Mucosa of gallbladder (tissue), 1 donor: ENCODE measurements at places on chromosomes 12 and 14. TPM values are rescaled to one million over a fixed set of nuclear protein-coding genes. Genes with fewer than 3 reads are reported as not detected.

Gene FANCM
- total RNA-seq = 4.5 TPM

Gene KRT2
- not detected for total RNA-seq

Gene ANGEL1
- 22.2 TPM for total RNA-seq

Gene KRT77
- not detected for total RNA-seq

Gene TMEM119
- 10.6 TPM for total RNA-seq

Gene ART4
- 3.2 TPM for total RNA-seq

Gene OAS2
- 5.8 TPM for total RNA-seq

DNA sequence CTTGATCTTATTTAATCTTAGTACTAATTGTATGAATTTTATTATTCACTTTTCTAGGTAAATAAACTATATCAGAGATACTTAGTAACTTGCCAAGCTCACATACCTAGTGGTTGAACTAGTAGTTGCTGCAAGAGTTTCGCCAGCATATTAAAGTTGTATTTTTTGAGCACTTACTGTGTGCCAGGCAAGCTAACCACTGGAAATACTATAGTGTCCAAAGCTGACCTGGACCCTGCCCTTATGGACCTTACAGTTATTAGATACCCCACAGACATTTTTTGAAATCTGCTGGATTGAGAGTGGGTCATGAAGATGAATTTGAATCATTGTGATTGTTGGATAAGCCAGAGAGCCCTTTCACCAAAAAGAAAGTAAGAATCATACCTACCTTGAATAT is 125.0 kb downstream of the RAD51B start:
- no peak for DNase-seq

GRCh38 chr12:41932470-41932991 is 212.1 kb downstream of the GXYLT1 start:
- peak; percentile 51 for DNase-seq

DNA sequence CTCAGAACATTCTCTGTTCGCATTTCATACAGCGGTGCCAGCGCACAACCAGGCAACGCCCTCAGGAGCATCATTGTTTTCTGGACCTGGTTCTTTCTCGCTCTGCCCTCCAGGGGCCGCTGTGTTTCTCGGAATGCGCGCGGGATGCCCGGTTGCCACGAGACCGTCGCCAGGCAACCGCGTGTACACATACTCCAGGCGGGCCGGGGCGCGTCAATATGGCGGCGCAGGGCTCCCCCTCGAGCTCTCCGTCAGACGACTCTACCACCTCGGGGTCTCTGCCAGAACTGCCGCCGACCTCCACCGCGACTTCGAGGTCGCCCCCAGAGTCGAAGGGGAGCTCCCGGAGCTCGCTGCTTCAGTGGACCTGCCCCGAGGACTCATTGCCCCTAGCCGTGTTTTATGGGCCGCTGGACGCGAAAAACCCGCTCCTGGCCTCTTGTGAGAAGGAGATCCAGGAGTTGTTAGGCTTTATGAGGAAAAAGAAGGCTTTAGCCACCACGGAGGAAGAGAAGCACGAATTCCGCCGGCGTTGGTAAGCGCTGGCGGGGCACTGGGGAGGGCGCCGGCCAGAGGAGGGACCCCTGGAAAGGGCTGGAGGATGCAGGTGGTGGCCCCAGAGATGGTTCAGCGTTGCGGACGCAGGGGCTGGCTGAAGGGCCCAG is at the start of gene CFAP54:
Gene CFAP54 (plus strand): TSS at position 186 of the 665 bp plus-strand sequence. CDS start 33 bp downstream, at position 219.
- peak; percentile 94 for DNase-seq

DNA sequence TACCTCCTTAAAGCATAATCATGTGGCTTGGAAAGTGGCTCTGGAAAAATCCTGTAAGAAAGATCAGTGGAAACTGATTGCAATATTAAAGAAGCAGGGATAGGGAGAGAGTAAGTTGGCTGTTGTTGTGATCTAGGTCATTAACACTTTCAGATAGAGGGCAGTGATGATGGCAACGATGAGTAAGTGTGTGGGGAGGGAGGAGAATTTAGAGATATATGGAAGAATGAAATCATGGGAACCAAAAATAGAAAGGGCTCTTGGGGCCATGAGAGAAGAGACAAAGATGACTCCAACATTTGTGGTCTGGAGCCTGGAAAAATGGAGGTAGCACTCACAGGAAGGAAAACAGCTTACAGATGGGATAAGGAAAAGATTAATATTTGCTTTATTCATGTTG is 23.3 kb downstream of the SNRPF start:
- DNase-seq = no peak

GRCh38 chr12:109783965-109784244 is 49.3 kb downstream of the TRPV4 start:
- DNase-seq = no peak

GRCh38 chr12:1830981-1831963 is 10.9 kb downstream of the LRTM2 start:
- peak; percentile 89 for DNase-seq

DNA sequence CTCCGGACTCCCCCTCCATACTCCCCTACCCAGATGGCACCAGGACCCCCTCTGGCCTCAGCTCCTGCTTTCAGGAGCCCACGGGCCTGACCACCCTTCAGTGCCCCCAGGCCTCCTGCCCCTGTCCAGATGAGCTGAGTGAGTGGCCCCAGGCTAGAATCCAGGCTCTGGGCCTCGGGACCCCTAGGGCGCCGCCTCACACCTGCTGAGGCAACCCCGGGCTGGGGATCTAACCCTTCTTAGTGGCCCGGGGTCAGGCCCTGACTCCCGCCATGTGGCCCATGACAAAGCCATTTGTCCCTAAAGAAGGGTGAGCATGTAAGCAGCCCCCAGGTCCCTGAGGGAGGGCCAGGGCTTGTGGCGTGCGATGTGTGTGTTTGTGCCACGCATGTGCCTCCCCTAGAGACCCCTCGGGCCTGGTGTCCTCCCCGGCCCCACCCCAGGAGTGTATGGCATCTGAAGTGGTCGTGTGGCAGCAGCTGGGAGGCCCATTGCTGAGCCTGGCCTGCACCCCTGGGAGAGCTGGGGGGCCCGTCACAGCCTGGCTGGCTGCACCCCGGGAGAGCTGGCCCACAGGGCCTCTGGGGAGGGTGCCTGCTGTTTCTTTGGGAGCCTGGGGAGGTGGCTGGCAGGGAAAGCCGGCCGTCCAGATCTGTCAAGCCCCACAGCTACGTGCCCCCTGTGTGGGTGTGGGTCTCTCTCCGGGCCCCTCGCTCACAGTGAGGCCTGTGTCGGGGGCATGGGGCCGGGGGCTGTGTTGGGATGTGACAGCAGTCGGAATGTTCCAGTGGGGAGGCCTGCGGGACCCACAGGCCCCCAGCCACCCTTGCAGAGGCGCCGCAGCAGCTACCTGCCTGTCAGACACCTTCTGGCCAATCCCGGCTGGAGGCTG is 7.8 kb downstream of the FBRSL1 start:
- DNase-seq = no peak

- no peak for DNase-seq
Observed at GRCh38 chr14:32003585-32003984, 73.5 kb upstream of the ARHGAP5 start.

- DNase-seq = no peak
Observed at GRCh38 chr14:34650786-34651584, 21.0 kb upstream of the SNX6 start.
